ENCODE measurements at places on chromosomes 3 and 15.

GRCh38 chr3:13536832-13537231, 12.1 kb upstream of the FBLN2 start:
- no peak for DNase-seq

DNA sequence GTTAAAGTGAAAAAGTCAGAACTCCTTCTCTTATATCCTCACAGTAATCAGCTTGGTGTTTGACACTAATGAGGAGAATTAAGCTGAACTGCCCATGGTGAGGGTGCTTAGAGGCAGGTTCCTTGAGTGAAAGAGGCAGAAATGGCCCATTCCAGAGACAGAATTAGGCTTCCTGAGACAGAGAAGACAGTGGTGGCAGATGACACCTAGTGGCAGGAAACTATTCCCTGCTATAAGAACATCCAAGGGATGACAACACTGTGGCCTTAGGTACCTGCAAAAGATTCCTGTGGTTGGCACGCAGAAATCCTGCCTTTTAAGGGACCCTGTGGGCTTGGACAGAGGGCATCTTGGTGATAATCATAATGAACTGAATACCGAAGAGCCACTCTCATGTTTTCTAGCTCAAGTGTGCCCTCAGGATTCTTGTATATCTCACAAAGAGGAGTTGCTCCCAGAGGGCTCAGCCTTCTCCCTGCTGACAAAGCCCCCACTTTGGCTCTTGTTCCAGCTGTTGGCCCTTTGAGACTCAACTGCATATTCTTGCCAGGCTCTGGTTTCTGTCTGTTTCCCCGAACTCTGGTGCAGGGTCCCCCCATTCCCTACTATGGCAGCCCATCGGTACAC, 56.0 kb downstream of the KBTBD12 start:
- peak; percentile 66 for DNase-seq

DNA sequence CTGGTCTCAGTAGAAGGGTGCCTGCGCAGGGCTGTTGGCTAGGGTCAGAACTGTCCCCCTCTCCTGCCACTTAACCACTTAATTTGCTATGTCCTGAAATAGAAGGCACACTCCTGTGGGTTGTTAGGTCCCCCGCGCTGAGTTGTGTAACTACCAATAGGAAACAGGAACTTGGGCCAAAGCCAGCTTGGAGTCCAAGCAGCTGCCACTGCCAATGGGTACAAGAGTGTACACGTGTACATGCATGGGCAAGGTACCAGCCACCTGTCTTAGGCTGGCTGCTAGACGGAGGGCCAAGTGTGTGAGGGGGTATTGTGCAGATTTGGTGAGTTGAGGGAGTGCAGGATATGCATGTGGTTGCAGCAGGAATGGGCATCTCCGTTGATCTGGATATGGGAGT, 29.7 kb upstream of the POLG start:
- peak; percentile 84 for DNase-seq

DNA sequence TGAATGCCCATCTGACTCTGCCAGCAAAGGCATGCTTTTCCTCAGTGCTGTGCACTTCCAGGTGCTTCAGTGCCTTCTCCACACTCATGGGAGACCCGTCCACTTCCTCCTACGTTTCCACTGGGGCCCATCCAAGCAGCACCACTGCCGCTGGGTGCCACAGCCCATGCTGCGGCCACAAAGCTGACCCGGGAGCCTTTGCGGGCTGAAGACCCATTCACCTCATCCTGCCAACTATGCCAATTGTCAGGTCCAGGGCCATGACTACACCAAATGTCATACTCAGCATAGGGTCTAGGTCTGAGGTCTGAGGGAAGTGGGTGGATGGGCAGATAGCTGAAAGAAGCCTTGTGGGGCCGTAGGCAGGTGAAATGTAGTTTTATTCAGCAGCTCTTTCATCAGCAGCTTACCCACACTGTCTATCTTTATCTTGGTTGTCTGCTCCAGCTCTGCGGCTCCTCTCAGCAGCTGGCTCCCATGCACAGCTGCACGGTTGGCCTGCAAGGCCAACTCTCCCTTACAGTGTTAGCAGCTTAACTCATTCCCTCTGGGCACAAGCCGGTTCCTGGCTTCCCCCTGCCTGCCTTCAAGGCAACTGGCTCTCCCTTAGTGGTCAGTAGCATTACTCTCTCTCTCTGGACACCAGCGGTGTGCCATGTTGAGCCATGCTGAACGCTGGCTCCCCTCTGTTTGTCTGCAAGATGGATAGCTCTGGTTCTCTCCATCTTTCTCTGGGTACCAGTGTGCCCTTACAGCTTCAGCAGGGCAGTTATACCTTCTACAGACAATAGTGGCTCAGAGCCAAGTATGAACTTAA, 63.7 kb upstream of the SIAH2 start:
- DNase-seq, result no peak

DNA sequence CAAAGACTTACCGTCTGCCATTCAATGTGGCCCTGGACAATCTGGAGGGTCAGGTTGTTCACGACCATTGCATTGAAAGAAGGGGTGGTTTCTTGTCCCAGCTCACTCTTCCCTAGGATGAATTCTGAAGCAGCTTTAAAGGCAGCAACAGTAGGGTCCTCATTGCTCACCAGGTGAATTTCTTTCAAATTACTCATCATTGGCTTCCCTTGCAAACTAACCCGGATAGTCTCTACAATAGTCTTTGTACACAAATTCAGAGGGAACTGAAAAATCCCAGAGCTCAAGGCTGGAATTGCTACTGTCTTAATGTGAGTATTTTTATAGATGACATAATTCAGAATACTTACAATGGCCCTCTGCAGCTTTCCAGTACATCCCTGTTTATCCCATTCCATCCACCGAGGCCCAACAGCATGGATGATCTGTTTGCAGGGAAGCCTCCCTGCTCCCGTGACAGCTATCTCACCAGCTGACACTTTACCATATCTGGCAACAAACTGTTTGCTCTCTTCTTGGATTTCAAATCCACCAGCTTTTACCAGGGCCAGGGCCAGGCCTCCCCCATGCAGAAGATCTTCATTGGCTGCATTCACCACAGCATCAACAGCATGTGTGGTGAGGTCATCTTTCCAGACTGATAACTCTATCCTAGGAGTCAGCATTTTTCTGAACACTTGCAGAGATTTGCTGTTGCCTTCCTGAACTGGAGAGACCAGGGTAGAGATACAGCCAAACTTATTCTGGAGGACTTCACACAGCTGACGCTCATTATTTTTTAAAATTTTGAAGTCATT, 8.6 kb downstream of the PARP9 start:
- DNase-seq, result no peak

All from suppressor macrophage treated with lipopolysaccharide for 1 hour (primary cell).